ENCODE measurements at places on chromosomes 7 and 10.

GRCh38 chr10:114288424-114289095, 49.5 kb downstream of the VWA2 start:
- no peak for DNase-seq

DNA sequence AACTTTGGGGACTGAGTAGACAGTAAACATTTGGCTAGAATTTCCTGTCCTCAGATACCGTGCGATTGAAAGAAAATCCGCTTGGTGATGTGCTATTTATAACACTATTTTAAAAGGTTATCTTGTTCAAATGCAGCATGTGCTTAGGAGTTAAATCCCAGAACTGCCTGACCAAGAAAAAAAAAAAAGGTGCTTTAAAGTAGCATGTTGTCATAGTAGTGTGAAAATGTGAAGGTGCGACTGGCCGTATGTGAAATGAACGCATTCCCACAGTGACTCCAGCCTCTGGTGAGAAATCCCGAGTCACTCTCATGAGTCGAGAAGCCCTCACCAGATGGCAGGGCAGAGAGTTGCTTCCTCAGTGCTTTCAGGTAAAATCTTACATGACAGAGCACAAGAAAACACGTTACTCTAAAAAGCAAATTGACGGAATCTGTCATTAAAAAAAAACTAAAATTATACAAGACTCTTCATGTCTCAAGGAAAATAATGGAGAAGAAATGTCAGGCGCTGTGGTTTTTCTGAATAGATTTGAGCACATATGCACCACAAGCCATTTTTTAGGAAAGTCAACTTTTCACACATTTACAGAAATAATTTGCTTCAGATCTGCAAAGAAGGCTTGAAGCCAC, 18.4 kb upstream of the KLF6 start:
- DNase-seq, result peak; percentile 38

GRCh38 chr7:159095979-159096411, 48.7 kb downstream of the VIPR2 start:
- DNase-seq, result no peak

DNA sequence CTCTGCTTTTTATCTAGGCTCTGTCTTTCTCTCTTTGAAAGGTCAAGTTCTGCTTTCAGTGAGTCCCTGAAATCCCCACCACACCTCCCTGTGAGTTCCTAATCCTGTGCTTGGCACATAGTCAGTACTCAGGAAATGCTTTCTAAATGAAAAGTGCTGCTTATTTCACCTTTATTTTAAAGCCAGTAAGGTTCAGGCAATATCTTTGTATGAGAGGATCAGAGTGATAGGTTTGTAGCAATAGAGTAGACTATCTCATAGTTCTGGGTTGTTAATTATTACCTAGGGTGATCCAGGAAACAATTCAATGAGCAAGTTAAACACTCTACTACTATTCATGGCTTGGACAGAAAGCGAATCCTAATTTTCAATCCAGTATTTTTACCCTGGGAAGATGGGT, 7.4 kb upstream of the LAMB1 start:
- no peak for DNase-seq

GRCh38 chr7:102469351-102469971, 4.7 kb downstream of the LRWD1 start:
- no peak for DNase-seq

- DNase-seq, result peak; percentile 32
Measured at GRCh38 chr10:89706011-89706410, 4.6 kb downstream of the KIF20B start.

Measured in M059J (cell line).